Nephron progenitor cell (in vitro differentiated cells): ENCODE measurements at places on chromosomes 13 and 19.
A peak's percentile ranks its signal among the peaks of the same experiment; 100 is the strongest.

- DNase-seq = no peak
These were observed 6.0 kb downstream of the ZBTB7A start for GRCh38 chr19:4060621-4061177.

- DNase-seq = no peak
These were observed 20.4 kb upstream of the ZNF83 start for GRCh38 chr19:52658595-52658994.

DNA sequence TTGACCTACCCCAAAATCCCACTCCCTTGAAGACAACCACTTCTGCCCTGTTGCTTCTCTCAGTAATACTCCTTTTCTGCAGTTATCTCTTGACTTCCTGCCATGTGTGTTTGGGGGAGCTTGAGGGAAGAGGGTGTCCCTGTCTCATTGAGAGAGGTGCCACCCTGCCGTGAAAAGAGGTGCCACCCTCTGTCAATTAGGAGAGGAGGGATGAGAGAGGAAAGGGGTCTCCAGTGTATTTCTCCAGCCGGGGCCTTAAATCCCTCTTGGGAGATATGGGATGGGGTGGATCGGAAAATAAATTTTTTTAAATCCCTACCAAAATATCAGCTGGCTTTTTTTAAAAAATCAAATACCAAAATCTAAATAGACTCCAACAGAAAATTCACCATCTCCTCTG is 16.5 kb downstream of the PLD3 start:
- DNase-seq = no peak

DNA sequence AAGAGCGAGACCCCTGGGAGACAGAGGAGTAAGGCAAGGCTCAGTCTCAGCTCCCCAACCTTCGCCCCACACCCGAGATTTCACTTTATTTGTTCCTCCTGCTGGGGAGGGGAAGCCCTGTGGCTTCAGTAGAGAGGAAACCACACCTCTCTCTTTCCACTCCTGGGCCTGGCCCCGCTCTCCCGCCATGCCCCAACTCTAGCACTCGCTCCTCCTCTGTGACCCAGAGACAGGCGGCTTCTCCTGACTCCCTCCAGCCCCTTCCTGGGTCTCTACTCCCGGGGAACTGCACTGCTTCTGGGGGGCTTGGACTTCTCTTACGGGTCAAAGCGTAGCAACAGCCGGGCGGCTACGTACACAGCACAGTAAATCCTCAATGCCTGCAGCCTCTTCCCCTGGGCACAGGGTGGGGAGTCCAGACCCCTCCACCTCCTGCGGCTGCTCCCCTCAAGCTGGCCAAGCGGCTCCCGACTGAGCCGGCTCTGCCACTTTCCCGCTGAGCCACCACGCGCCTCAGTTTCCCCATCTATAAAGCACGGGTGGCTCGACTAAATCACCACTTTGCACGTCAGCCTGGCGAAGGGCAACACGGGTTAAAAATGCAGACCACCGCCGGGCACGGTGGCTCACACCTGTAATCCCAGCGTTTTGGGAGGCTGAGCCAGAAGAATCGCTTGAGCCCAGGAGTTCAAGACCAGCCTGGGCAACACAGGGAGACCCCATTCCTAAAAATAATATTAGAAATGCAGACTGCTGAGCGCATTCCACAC is 1.4 kb downstream of the RNF126 start:
- no peak for DNase-seq

GRCh38 chr19:15297416-15298224 is 34.7 kb downstream of the BRD4 start:
- no peak for DNase-seq

DNA sequence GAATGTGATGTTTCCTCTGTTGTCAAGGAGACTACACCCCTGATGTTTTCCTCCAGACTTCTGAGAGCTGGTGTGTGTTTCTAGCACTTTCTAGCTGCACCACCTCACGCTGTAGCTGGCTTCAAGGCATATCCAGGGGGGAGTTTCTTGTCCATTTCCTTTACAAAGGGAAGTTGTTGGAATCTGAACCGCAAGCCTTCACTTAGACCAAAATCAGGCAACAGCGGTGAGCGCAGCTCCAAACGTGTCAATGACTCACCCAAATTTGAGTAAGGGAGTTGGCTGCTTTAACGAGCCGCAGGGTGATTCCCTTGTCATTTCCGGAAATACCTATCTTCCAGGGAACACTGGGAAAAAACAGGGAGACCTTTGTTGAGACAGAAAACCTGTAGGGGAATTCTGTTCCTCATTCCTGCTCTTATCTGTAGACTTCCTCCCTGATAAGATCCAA is 2.5 kb downstream of the LDLR start:
- DNase-seq = no peak

- DNase-seq = peak; percentile 68
These were observed 117.9 kb downstream of the STOML3 start for GRCh38 chr13:38872693-38873092.
